ENCODE measurements at places on chromosomes 4 and X.

DNA sequence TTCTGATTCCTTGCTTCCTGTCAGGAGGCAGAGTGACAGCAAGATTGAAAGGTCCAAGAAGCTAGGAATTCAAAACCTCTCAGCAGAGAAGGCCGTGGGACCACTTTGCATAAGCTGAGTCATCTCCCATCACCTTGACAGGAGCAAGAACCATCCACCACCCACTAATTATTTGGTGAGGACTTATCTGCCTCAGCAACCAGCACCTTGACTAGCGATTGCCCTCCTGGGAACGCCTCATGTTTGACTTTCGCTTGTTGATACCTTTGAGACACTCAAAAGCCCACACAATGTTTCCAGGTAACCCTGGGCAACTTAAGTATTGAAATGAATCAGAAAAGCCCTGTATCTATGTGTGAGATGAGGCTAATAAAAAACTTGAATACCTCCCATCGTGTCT, 233.5 kb upstream of the GYPA start:
- DNase-seq, result peak; percentile 51

DNA sequence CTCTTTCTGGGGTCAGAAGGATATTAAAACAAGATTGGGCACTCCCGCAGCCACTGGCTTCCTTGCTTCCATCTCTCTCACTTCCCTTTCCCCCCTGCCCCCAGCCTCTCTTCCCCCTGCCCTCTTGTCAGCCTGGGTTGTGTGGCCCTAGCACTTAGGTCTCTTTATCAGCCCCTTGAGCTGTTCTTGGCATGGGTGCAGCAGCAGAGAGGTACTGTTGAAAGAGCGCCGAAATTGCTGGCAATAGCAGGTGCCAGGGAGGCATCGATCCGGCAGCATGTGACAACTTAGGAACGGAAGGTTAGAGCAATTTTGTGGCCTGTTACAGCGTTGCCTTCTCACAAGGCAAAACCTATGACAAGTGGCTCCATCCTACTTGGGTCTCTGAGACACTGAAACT, 333.1 kb upstream of the IGFBP7 start:
- no peak for DNase-seq

- peak; percentile 84 for DNase-seq
Measured at GRCh38 chr4:76235915-76236314, 15.6 kb upstream of the FAM47E start.

GRCh38 chr4:174320494-174321199, 36.9 kb downstream of the CEP44 start:
- no peak for DNase-seq

DNA sequence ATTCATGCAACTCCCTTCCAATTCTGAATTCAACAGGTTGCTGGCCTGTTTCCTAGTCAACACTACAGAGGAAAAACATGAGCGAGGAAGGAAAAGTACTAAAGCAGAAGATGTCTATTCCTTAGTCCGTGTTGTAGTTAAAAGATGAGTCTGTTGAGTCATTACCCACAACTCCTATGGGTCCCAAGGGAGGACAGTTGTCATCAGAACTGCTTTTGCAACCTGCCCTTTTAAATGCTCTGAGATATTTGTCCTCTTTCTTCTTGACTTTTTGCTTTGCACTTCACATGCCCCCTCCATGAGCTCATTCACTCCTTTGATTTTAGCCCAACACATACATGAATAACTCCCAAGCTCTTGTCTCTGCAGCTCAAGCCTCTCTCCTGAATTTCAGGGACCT, 119.2 kb downstream of the CORIN start:
- no peak for DNase-seq

GRCh38 chr4:104394406-104395167, 100.1 kb downstream of the CXXC4 start:
- peak; percentile 26 for DNase-seq

DNA sequence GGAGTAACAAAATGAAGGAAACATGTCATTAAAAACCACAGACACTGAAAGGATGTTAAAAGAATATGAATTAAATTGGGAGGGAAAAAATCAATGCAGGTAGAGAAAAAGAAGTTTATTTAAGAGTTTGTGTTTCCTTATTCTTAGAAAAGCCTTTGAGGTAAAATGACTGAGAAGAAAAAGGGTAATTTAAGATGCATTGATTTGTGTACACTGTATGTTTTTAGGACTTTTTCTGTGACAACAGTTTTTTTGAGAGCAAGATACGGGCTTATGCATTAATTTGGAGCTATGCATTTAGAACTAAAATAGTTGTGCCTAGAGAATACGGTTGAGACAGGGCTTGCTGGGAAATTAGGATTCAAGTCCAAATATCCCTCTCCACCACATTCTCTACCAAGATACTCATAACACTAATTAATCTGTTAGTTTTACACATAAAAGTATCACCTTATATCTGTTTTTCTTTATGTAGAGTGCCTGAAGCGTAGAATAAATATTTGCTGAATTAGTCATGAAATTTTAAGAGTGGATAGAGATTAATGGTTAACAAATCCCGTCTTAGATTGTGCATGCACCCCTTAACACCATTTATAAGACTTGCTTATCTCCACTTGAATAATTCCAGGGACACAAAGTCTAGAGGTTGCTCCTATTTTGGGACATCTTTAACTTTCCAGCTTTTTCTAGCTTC, 232.5 kb downstream of the PCDH7 start:
- DNase-seq, result no peak

DNA sequence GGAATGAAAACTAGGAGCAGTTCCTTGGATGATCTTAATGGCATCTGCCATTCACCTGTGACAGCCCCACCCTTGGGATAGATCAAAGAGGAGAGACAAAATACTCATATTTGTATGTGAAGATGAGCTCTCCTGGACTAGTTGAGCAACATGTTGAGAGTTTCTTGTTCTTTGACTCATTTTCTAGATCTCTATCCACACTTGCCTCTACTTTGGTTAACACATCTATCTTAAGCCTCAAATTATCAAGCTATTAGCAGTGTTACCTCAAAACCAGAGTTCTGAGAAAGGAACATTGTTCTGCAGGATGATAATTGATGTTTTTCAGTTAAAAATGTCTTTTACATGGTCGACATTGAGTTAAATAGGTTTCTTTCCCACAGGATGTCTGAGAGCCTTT, 94.2 kb upstream of the TEX13D start:
- DNase-seq, result no peak

DNA sequence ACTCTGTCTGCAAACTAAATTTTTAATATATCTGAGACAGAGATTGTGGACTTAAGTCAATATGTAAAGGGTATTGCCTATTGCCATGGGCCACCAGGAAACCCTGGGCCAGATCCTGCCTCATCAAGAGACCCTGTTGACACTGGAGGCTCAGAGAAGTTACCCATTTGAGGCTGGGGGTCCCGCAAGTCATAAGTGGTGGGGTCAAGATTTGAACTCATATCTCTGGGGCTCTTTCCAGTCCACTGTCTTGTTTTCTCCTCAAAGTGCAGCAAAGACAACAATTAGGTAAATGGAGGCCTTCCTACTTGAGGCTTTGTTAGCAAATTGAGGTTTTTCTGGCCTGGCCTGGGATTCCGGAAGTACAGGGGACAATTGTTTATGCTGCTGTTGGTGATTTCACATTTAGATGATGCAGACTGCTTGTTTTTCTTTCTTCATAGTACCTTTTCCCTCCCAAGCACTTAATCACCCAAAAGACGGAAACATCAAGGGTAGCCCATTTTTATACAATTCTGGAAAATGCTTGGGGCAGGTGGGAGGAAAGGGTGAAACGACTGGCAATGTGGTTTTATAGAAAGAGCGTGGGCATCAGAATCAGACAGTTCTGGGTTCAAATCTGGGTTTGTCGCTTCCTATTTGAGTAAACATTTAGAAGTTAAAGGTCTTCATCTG, 160.0 kb downstream of the SMIM20 start:
- DNase-seq, result no peak

GRCh38 chr4:182015014-182015413, 228.2 kb upstream of the TENM3 start:
- no peak for DNase-seq

GRCh38 chrX:147912093-147912801, 528 bp downstream of the FMR1 start:
- peak; percentile 49 for DNase-seq

GRCh38 chrX:53261355-53261972, 19.9 kb downstream of the IQSEC2 start:
- no peak for DNase-seq

DNA sequence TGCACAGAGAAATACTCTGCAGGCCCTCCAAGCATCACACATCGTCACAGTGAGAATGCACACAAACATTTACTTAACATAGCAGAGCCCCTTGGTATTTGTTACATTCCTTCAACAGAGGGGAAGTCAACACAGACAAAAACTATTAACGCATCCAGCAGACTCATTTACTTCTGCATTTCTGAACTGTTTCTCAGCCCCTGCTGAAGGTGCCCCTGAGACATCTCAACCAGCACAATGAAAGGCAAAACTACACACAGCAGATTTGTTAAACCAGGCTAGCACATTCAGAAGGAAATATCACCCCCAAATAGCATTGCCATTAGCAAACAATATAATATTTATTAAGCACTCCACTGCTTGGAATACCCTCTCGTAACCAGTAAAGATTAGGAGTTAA, 367.0 kb downstream of the RAB28 start:
- DNase-seq, result no peak

DNA sequence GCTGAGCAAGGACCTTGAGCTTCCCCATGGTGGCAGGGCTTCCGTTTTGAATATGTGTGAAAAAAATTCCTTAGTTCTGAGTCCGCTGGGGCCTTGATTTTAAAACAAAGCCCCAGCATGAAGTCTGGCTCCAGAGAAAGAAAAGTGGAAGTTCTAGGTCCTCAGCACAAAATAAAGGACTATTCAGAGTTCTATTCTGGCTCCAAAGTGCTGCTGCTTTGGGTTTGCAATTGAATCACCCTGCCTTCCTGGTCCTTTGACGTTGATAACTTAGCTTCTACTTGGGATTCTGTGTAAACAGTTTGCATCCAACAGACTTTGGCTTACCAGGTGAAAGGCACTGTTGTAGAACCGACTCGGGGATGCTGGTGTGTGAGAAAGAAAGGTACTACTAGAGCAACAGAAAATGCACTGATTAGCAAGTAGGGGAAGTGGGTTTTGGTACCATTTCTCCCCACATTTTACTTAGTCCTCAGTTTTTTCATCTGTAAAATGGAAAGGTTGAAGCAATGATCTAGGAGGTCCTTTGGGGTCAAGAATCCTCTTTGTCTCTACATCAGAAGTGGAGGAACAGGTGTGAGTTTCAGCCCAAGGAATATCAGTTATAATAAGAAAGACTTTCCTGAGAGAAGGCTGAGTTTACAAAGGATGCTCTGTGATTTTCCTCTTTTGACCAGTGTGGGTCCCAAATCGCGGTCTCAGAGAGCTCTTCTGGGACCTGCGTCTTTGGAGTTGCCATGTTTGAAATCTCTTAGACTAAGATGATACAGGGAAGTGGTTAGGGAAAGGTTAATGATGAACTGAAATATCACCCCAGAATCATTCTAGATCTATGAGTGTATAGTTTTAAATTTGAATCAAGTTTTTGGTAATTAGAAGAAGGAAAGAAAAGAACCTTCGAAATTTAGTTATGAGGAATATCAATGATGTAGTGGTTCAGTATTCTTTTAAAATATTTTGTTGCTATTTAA, 28.2 kb downstream of the IGFBP7 start:
- peak; percentile 50 for DNase-seq

DNA sequence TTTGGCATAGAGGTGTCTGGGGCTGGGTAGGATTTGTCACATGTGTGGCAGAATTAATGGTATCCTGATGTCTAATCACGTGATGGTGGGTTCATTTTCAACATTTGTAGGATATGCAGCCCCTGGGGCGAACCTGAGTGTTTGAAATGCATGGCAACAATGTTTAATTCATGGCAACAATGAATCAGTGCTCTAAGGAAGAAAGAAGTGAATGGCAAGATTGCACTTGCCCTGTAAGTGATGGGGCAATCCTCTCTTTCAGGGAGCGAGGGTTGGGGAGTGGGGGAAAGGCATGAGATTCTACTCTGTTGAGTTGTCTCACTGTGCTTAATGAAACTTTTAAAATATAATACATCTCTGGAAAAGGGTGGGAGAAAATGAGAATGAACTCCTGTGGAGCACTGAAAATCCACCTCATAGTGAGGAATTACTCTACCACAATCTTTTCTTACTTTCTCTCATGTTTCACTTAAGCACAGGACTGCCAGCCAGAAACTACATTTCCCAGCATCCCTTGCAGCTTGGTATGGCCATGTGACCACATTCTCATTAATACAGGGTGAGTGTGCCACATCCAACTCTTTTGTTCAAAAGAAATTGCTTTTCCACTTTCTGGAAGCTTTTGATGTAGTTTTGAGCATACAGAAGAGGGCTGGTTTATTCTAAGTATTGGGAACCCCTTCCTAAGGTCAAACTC, 64.0 kb upstream of the PGM2 start:
- peak; percentile 56 for DNase-seq

GRCh38 chrX:134999469-134999868, 8.7 kb downstream of the SMIM10 start:
- DNase-seq, result peak; percentile 43

GRCh38 chr4:168496834-168497233, at the start of gene PALLD:
PALLD (plus strand) TSS chr4:168497052.
- no peak for DNase-seq

DNA sequence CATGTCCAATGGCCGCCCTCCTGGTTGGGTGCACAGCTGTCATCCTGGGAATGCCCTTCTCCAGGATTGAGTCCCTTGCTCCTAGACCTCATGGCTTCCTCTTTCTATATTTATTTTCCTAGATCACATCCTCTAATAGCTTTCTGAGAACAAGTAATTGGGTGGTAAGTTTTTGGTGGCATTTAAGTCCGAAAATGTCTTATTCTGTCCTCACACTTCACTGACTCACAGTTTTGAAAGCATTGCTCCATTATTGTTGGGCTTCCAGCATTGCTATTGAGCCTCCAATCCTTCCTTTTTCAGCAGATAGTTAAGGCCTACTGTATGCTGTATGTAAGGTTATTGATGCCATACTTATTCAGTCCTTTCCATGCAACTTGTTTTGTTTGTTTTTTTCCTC, 25.9 kb downstream of the PGM2 start:
- DNase-seq, result no peak

- DNase-seq, result no peak
Measured at GRCh38 chr4:151574968-151575367, 166.0 kb downstream of the FHIP1A start.

GRCh38 chr4:37623125-37623524, 63.1 kb downstream of the RELL1 start:
- DNase-seq, result no peak

GRCh38 chr4:120055162-120055561, 11.5 kb downstream of the MAD2L1 start:
- no peak for DNase-seq

GRCh38 chr4:107736924-107737448, 17.0 kb upstream of the PAPSS1 start:
- peak; percentile 85 for DNase-seq

GRCh38 chr4:177546745-177547144, 104.5 kb upstream of the AGA start:
- no peak for DNase-seq

DNA sequence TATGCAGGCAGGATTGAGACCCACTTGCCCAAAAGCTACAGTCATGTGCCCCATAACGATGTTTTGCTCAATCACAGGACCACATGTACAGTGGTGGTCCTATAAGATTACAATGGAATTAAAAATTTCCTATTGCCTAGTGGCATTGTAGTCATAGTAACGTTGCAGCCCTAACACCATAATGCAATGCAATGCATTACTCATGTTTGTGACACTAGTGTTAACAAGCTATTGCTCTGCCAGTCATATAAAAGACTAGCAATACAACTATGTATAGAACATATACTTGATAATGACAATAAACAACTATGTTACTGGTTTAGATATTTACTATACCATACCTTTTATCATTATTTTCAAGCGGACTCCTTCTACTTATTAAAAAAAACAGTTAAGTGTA, 50.6 kb downstream of the VGLL1 start:
- DNase-seq, result no peak

GRCh38 chrX:120725874-120726273, 96.0 kb upstream of the C1GALT1C1 start:
- no peak for DNase-seq

GRCh38 chr4:143514901-143515300, 1.4 kb downstream of the SMARCA5 start:
- no peak for DNase-seq
